ENCODE measurements at places on chromosomes 2 and 18.

DNA sequence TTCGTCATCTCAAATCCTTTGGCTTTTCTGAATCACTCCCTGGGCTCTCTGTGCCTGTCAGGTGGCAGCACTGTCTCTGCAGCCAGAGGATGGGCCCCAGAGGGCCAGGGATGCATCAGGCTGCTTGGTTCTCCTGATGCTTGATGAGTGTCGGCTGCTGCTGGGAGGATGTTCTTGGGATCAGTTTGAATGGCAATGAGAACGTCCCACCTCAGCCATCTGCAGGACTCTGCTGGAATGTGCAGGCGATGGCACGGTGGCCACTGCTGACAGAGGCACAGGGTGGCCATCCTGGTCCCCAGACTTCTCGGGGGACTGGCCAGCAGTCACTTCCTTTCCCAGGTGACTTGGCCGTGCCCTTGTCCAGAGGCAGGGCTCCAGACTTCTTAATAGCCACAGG lies 146.0 kb downstream of the FAM210A start:
- no peaks in the 10 kb centered on the region for H3K36me3 ChIP-seq
- H3K4me1 ChIP-seq, result peaks cover 20% of the 10 kb centered on the region
- no peak overlapping the region for H3K4me3 ChIP-seq
- H3K27me3 ChIP-seq, result no peaks in the 10 kb centered on the region
- no peak for DNase-seq
- no peak overlapping the region for H3K27ac ChIP-seq

DNA sequence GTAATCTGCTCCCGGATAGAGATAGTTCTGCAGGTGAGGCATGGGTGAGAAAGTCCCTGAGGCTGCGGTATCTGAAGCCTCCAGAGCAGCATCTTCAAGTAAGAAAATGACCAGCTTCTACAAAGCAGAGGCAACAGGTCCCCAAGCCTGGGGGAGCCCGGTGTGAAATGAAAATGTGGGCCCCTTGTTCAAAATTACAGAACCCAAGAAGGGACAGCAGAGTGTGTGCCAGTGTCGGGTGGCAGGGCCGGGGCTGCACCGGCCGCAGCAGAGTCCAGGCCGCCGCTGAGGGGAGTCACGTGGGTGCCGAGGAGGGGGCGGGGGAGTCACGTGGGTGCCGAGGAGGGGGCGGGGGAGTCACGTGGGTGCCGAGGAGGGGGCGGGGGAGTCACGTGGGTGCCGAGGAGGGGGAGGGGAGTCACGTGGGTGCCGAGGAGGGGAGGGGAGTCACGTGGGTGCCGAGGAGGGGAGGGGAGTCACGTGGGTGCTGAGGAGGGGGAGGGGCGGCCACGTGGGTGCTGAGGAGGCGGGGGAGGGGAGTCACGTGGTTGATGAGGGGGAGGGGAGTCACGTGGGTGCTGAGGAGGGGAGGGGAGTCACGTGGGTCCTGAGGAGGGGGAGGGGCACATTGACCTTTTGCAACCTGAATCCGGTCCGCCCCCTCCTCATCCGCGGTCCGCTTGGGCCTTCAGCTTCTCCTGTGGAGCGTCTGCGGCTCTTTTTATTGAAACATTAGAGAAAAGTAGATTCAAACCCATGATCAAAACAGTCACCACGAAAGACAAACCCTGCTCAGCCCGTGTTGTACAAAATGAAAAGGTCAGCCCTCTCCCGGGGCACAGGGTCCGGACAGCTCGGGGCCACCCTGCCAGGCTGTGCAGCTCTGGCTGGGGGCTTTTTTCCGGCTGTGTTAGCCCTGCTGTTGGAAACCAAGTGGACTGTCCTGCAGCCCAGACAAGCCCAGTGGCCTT lies 10.4 kb downstream of the COLEC11 start:
- H3K4me3 ChIP-seq, result no peak overlapping the region
- no peaks in the 10 kb centered on the region for H3K27me3 ChIP-seq
- H3K36me3 ChIP-seq, result no peaks in the 10 kb centered on the region
- DNase-seq, result peak; percentile 19
- no peaks in the 10 kb centered on the region for H3K4me1 ChIP-seq

DNA sequence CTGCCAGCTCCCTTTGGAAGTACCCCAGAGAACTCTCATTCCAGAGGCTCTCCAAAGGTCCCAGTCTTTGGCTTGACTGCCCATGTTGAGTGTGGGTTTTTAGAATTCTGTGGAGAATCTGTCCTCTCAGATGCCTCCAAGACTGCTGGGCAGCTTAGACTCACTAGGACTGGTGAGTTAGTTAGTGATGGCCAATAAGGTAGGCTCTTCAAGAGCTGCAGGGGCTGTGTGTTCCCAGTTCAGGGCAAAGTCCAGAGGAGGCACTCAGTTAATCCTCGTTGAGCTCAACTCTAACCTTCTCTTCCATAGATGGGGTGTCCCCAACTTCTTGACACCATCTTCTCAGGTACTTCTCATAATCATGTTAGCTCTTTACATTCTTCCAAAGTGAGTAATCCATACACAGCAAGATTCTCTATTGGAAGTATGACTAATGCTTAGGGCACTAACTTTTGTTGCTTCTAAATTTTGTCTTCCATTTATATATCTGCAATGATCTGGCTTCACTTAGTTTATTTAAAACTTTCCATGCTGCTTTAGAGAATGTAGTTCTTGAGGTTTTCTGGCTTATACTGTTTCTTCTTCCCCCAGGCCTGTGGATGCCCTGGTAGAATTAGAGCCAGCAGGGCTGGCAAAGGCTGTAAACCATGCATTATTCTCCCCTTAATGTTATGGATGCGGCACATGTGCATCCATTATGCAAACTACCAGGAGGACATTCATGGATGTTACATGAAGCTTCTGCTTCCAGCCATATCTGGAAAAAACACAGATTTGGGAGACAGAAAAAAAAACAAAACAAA lies 88.9 kb downstream of the POLE4 start:
- no peaks in the 10 kb centered on the region for H3K36me3 ChIP-seq
- H3K27me3 ChIP-seq, result no peaks in the 10 kb centered on the region
- DNase-seq, result no peak

- DNase-seq, result peak; percentile 64
- no peaks in the 10 kb centered on the region for H3K27me3 ChIP-seq
- H3K27ac ChIP-seq, result no peak overlapping the region
- H3K4me3 ChIP-seq, result no peak overlapping the region
Observed at GRCh38 chr18:62982600-62983251, 267.4 kb downstream of the PHLPP1 start.

DNA sequence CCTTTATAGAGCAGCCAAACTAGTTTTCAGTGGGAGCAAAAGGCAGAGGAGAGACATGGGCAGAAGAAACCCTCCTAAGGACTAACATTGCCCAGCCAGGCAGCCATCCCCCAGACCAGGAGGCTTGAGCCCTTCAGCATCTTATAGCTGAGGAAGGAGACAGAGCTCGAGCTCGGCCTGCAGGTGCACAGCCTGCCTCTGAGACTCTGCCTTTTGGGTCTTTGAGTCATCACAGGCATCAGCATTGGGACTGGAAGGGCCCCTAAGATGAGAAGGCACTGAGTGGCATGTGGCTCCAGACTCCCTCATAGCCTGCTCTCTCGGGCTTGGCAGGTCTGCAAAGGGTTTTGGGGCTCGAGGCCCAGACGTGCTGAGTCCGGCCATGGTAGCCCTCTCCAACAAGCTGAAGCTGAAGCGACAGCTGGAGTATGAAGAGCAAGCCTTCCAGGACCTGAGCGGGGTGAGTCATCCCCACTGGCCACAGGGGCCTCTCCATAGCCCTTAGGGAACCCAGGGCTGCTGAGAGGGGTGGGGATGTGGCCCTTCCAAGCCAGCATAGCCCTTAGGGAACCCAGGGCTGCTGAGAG lies 84.1 kb downstream of the EPAS1 start:
- no peak for DNase-seq
- no peaks in the 10 kb centered on the region for H3K27me3 ChIP-seq
- no peak overlapping the region for H3K4me3 ChIP-seq

- H3K4me3 ChIP-seq, result no peak overlapping the region
- no peak overlapping the region for H3K27ac ChIP-seq
- H3K36me3 ChIP-seq, result no peaks in the 10 kb centered on the region
- H3K4me1 ChIP-seq, result peaks cover 10% of the 10 kb centered on the region
- H3K27me3 ChIP-seq, result no peaks in the 10 kb centered on the region
Observed at GRCh38 chr18:58402247-58402646, 226.6 kb downstream of the ALPK2 start.

GRCh38 chr2:160372585-160372984 lies 121.0 kb downstream of the RBMS1 start:
- no peaks in the 10 kb centered on the region for H3K27me3 ChIP-seq
- no peaks in the 10 kb centered on the region for H3K36me3 ChIP-seq

DNA sequence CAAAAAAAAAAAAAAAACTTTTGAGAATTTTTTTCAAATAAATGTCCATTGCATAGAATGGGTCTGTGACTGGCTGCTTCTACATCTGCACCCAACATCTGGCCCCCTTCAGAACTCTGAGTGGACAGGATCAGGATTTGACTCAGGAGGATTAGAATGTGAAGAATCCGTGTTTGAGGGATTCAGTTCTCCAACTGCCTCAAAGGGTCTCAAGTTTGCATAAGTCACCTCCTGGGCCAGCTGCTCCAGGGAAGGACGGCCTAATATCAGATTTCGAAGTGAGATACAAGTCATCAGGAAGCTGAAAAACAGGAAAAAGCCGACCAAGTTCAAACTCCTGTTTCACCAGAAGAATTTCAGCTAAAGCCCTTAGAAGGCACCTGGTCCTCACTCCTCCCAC lies 10.9 kb downstream of the MAT2A start:
- no peak for DNase-seq
- H3K27me3 ChIP-seq, result no peaks in the 10 kb centered on the region
- H3K27ac ChIP-seq, result no peak overlapping the region
- H3K4me1 ChIP-seq, result no peaks in the 10 kb centered on the region
- H3K4me3 ChIP-seq, result no peak overlapping the region
- H3K36me3 ChIP-seq, result peaks cover 35% of the 10 kb centered on the region

DNA sequence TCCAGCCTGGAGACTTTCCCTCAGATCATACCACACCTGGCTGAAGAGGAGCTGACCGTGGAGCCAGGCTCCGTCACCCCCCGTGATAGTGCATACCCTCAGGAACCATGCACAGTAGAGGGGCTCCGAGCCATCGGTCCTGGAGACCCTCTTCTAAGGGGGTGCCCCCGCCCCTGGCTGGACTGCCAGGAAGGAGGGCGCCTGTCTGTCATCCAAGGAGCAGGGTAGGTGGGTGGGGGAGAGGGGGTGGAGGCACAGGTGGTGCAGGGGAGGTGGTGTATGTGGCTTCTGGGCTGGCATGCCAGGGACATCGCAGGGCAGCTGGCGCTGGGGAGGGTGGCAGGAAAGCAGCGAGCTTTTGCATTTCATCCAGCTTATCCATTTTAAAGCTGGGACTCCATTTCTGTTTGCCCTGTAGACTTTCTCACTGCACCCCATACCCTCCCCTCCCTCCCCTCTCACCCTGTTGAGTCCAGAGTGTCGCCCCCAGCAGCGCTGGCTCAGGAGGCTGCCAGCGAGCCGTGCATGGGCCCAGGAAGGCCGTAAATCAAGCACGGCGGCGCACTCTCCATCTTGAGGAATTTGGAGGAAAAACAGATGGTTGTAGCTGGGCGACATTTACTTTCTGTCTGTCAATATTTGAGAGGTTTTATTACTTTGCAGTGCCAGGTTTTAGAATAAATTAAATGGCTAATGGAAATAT lies 56.2 kb upstream of the HS6ST1 start:
- no peak for DNase-seq
- H3K27ac ChIP-seq, result no peak overlapping the region
- peaks cover 16% of the 10 kb centered on the region for H3K4me1 ChIP-seq
- H3K36me3 ChIP-seq, result no peaks in the 10 kb centered on the region
- H3K27me3 ChIP-seq, result no peaks in the 10 kb centered on the region

- no peaks in the 10 kb centered on the region for H3K36me3 ChIP-seq
- no peak for DNase-seq
- H3K27ac ChIP-seq, result no peak overlapping the region
- H3K4me3 ChIP-seq, result no peak overlapping the region
- no peaks in the 10 kb centered on the region for H3K4me1 ChIP-seq
- no peaks in the 10 kb centered on the region for H3K27me3 ChIP-seq
Observed at GRCh38 chr2:45134014-45134413, 124.8 kb upstream of the SIX2 start.

GRCh38 chr18:66916834-66917233 lies 312.9 kb upstream of the CDH19 start:
- no peak for DNase-seq
- H3K27me3 ChIP-seq, result no peaks in the 10 kb centered on the region
- no peaks in the 10 kb centered on the region for H3K4me1 ChIP-seq
- H3K27ac ChIP-seq, result no peak overlapping the region
- H3K36me3 ChIP-seq, result no peaks in the 10 kb centered on the region
- no peak overlapping the region for H3K4me3 ChIP-seq

GRCh38 chr2:71665168-71666093 lies 212.1 kb downstream of the DYSF start:
- H3K27ac ChIP-seq, result no peak overlapping the region
- H3K4me3 ChIP-seq, result no peak overlapping the region
- no peaks in the 10 kb centered on the region for H3K4me1 ChIP-seq
- no peaks in the 10 kb centered on the region for H3K27me3 ChIP-seq

GRCh38 chr2:233091595-233092375 lies 31.6 kb downstream of the INPP5D start:
- H3K4me1 ChIP-seq, result peaks cover 40% of the 10 kb centered on the region
- peaks cover 21% of the 10 kb centered on the region for H3K36me3 ChIP-seq
- H3K27me3 ChIP-seq, result no peaks in the 10 kb centered on the region
- H3K27ac ChIP-seq, result peak overlapping the region; percentile 14

DNA sequence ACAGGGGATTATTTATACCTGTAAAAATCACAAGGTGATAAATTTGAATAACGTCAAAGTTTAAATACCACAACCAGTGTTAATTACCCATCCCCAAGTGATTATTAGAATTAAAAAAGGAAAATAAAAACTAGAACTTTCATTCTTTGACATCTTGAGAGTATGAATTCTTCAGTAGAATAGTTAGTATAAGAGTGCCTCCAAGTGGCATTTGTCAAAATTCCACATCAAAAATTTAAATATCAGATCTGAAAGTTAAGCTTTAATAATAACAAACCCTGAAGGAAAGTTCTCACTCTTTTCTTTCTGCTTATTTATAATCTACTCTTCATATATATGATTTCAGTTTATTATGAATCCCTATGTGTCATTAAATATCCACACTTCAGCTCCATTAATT lies 273.7 kb upstream of the KYNU start:
- H3K27ac ChIP-seq, result no peak overlapping the region
- H3K4me3 ChIP-seq, result no peak overlapping the region
- no peaks in the 10 kb centered on the region for H3K27me3 ChIP-seq
- H3K36me3 ChIP-seq, result no peaks in the 10 kb centered on the region
- no peak for DNase-seq

DNA sequence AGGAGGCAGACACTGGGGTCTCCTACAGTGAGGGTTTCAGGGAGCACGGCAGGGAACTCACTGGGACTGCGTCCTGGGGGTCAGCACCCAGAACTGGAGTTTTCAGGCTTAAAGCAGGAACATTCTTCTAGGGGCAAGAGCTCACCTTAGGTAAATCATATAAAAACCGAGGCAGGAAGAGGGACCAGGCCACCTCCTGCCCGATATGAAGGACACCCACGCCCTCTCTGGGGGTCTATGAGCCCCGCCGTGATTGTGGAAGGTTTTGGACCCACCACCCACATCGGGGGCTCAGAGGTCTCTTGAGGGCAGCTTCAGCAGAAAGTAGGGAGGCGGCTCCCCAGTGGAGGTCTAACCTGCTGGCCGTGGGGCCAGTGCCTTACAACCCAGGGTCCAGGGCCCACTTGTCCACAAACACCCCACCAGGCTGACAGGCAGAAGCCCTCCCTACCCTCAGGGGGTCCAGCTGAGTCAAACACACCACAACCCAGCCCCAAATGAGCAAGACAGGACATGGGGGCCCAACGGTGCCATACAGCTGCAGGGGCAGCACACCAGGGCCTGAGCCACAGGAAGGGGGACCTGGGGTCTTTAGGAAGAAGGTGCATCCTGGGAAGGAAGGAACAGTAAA lies 25.3 kb downstream of the CROCC2 start:
- H3K36me3 ChIP-seq, result no peaks in the 10 kb centered on the region
- H3K4me1 ChIP-seq, result no peaks in the 10 kb centered on the region
- no peak for DNase-seq
